IMR-90 (cell line): ENCODE measurements at places on chromosomes 3 and 15. TPM values are rescaled to one million over a fixed set of nuclear protein-coding genes. Genes with fewer than 3 reads are reported as not detected.

Gene VPS18
- 30.0 and 32.3 TPM in 2 replicates for total RNA-seq

Gene TICRR
- total RNA-seq: 3.0 and 3.3 TPM in 2 replicates

Gene SRPRB
- 98.9 and 131 TPM in 2 replicates for total RNA-seq

Gene SNX22
- under 0.01 and 0.18 TPM in 2 replicates for total RNA-seq

Gene ZNF619
- 4.2 and 4.8 TPM in 2 replicates for total RNA-seq

Gene DPPA2
- not detected in 2 replicates for total RNA-seq

Gene PLSCR5
- not detected in 2 replicates for total RNA-seq

Gene SCN5A
- total RNA-seq: 1.7 and 2.0 TPM in 2 replicates

Gene PLA2G4D
- total RNA-seq: not detected in 2 replicates

Gene NAALADL2
- 19.2 and 20.6 TPM in 2 replicates for total RNA-seq

Gene AADAC
- total RNA-seq: not detected in 2 replicates

Gene GRM2
- under 0.01 TPM in 2 replicates for total RNA-seq

Gene NR2F2
- total RNA-seq: 20.3 and 28.1 TPM in 2 replicates

Gene RHOV
- total RNA-seq: not detected in 2 replicates

Gene C3orf70
- total RNA-seq: 1.8 and 2.8 TPM in 2 replicates

Gene AHSG
- total RNA-seq: not detected in 2 replicates

Gene IQCF5
- total RNA-seq: not detected in 2 replicates

Gene KCNMB2
- not detected in 2 replicates for total RNA-seq

Gene ISG20
- 0.72 and 1.1 TPM in 2 replicates for total RNA-seq

Gene TTLL13
- total RNA-seq: not detected in 2 replicates

Gene ITGA11
- total RNA-seq: 2.5 and 4.1 TPM in 2 replicates

Gene PATL2
- total RNA-seq: not detected in 2 replicates

Gene CTSH
- 5.6 and 11.7 TPM in 2 replicates for total RNA-seq

Gene CCDC71
- total RNA-seq: 28.3 and 29.4 TPM in 2 replicates

Gene KCNMB3
- 0.72 and 0.83 TPM in 2 replicates for total RNA-seq

Gene CDHR4
- total RNA-seq: not detected in 2 replicates

Gene HYAL1
- total RNA-seq: under 0.01 and 0.36 TPM in 2 replicates

Gene RBP2
- total RNA-seq: not detected in 2 replicates

Gene CNTN6
- total RNA-seq: not detected in 2 replicates

Gene GPR160
- 0.18 and 0.28 TPM in 2 replicates for total RNA-seq

Gene ZSCAN2
- total RNA-seq: 15.0 and 18.3 TPM in 2 replicates
